ENCODE measurements at places on chromosomes 16 and 17.

DNA sequence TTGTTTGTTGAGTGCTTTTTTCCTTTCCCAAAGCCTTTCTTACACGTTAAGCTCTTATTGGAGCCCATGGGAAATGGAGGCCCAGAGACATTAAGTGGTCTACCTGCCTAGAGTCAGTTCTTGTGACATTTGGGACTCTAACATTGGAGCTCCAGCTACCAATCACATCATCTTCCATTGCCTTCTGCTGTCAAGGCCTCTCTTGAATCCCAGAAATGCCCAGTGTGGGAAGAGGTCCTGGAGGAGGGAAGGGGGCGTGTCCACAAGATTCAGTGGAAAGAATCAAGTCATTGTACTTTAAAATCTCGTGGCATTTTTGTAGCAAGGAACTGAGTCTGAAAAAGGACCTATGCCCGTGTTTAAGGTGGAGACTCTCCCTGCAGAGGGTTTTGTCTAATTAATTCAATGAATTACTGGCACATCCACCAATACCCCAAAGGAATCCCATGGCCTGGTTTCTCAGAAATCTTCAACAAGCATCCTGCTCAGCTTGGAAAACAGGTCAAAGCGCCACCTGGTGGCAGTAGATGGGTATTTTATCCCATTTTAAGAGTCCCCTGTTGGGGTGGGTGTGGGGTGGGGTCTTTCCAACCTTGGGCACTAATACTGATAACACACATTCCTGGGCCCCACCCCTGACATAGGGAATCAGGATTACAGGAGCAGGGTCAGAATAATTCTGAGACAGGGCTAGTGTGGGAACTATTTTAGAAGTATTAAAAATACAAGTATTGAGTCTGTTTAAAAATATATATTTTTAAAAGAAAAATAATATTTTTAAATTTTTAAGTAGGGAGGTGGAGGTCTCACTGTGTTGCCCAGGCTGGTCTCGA is 24.6 kb downstream of the GPT2 start:
- DNase-seq, result peak; percentile 36

DNA sequence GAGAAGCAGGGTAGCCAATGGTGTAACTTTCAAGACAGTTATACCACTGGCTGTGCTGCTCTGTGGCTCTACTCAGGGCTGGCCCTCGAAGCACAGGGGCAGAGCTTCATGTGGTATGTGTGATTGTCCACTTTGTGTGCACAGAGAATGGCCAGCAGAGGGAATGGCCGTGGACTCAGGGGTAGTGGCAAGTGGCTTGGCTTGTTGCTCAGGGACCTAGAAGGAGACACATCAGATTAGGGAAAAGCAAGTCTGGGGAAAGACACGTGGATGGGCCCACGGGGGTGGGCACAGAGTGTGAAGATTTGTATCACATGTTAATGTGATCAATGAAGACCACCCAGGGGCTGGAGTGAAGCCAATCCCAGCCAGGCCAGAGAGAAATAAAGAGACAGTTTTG is 20.0 kb upstream of the XYLT2 start:
- no peak for DNase-seq

GRCh38 chr16:56318827-56319140 is 106.6 kb downstream of the AMFR start:
- no peak for DNase-seq

DNA sequence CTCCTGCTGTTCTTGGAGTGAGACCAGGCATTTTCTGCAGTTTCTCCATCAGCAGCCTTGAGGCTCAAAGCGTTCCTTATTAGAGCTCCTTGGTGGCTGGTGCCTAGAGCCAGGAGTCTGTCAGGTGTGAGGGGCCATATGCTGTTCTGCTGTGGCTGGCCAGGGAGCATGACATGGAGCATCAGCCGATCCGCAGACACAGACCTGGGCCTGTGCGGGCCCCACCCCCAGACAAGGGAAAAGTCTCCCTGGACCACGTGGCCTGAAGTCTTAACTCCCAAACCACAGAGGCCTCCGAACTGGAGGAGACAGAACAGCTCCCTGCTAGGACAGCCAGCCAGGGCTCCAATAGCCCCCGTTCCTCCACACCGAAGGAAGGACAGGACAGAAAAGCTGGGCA is 162.7 kb upstream of the CIBAR2 start:
- DNase-seq, result no peak

DNA sequence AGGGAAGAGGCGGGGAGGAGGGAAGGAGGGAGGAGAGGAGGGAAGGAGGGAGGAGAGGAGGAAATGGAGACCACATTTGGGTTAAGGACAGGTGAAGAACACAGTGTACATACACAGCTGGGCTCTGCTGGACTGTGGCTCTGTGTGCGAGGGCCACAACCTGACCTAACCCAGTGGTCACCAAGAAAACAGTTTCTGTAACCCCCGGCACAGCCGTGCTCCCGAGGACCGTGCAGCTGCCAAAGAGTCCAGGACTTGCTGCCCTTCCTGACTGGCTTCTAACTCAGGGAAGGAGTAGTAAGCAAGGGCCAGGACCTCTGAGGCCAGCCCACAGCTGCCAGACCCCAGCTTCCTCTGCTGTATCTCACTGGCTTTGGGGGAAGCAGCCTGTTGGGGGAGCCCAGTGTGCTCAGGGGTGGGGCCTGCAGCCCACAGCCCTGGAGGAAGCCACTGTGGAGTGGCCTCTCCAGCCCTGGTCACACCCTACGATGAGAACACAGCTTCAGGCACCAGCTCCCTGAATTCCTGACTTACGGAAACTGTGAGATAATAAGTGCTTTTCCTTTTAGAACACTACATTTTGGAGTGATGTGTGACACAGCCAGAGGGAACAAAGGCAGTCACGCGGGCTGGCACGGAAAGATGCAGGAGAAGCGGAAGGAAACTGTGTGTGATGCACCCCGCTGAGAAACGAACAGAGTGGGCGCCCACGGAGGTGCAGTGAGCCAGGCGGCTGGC is 32.3 kb downstream of the SLC7A5 start:
- DNase-seq, result no peak
